ENCODE measurements at places on chromosomes 4 and X.

DNA sequence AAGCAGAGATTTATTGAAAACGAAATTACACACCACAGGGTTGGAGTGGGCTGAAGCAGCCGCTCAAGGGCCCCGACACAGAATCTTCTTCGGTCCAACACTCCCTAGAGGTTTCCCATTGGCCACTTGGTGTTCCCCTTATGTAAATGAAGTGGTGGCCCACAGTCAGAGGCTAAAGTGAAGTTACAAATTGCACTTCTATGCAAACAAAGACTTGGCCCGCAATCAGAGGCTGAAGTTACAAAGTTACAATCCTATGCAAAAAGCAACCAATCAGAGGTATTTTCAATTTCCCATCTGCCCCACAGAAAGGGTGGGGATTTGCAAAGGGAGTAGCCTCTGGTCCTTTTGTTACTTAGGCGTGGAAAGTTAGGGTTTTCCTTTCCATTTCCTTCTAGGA, 35.7 kb upstream of the SLC25A43 start:
- DNase-seq: no peak

DNA sequence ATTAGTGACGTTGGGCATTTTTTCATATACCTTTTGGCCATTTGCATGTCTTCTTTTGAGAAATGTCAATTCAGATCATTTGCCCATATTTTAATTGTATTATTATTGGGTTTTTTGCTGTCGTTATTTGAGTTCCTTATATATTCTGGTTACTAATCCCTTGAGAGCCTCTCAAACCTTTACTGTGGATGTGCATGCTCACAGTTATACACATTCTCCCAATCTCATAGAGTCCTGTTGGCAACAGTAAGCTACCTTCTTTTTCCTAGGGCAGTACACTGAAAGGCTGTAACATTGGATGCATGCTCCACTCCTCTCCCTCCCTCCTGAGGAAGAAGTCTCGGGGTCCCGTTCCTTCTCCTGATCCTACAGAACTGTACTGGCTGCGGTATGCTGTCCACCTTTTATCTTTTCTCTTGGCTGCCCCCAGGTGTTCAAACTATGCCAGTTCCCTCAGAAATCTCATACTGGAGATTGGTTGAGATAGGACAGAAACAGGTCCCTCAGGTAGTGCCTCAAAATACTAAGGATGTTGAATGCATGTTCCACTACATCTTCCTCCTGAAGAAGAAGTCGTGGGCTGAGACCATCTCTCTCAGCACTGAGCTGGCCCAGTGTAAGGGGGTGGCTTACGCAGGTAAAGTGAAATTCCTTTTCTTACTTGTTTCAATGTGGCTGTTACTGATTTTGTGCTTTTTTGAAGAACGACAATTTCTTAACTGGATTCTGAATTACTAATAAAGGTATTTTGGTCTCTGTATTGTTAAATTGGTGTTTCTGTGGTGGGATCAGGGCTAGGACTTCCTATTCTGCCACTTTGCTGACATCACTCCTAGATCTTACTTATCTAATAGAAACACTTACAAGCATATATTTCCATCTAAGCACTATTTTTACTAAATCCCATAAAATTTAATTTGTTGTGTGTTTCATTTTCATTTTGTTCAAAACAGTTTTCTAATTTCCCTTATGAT, 145.4 kb upstream of the HUWE1 start:
- DNase-seq: no peak

DNA sequence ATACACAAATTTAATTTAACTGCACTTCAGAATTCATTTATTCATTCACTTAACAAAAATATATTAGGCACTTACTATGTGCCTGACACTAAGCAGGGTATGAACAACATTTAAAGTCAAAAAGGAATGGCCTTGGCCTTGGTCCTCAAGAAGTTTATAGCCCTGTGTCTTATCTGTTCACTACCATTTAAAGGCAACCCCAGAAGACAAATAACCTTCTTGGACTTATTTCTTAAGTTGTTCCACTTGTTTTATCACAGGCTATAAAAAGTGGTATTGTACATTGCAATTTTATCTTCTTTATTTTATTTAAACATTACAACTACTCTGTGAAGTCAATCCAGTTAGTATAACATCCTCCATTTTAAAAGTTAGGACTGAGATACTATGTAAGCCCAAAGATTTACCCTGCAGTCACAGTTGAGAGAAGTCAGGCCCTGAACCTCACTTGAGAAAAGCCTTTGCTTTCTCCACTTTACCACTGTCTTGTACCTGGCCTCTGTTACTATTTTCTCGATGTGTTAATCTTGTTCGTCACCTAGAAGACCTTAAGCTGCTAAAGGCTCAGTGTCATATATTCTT, 305.6 kb upstream of the DIPK2B start:
- DNase-seq: no peak

DNA sequence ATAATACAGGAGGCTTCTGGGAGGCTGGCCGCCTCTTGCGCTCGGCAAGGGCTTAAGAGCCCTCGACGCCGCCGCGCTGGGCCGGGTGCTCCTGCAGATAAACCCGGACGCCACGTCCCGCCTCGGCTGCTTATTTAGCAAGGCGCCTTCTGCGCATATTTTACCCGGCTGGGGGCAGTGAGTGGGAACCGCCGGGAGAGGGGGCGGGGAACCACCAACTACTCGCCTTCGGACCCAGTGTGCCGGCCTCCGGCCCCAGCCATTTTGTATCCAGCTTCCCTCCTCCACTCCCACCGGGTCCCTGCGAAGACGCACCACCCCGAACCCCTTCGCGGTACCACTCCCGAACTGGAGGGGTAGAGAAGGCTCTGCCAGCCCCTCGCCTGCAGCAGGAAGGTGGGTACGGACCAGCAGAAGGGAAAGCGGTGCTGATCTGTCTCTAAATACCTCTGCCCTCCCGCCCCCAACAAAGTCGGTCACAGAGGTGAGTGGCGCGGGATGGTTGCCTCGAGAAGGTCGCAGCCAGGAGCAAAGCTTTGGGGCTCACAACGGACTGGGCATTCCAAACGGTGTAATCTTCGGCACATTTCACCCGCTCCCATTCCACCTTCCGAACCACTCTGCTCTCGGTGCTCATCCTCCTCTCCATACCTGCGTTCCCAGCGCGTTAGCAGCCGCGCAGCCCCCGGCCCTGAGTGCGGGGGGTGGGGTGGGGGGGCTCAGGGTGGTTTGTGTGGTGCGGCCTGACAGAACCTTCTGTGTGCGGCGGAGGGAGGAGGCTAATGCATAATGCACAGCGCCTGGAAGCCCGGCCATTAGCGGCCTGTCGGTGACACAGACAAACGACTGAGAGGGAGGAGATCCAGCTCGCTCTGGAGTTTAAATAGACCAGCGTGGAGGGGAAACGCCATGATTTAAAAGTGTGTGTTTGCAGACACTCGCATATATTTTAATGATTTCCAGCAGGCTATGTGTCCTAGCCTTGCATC, 4.9 kb upstream of the BCOR start:
- no peak for DNase-seq

DNA sequence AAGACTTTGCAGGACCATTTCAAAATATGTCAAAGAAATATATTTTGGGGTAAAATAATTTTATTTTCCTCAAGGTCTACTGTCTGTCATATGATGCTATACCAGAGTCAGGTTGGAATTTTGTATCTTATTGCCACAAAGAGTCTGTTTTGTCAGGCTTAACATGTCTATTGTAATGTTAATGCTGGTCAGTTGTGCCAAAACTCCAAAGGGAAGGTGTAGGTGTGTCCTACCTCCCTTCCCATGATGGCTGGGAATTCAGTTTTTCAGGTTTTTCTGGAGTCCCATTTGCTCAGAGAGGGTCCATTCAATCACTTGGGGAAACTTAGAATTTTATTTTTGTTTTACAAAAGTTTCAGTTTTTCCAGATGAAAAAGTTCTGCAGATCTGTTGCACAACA, 33.3 kb upstream of the SLC25A4 start:
- no peak for DNase-seq

DNA sequence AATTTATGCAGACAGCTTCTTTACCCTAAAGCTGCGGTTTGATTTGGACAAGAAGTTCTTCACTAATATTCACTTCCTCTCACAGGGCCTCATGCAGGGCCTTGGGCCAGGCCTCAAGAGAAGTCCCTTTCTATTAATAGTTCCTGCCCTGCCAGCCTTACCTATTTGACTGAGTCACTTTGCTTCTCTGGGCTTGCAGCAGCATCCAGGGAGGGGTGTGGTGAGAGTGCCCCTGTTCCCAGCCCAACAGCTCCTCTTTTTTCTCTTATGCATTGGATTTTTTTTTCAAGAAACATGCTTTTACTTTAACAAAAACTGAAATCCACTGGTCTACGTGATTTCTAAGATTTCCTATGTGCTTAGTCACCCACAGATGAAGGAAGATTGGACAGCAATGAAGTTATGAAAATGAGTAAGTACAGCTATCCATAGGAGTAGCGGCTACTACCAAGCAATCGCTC, 26.7 kb downstream of the FAM156B start:
- no peak for DNase-seq

DNA sequence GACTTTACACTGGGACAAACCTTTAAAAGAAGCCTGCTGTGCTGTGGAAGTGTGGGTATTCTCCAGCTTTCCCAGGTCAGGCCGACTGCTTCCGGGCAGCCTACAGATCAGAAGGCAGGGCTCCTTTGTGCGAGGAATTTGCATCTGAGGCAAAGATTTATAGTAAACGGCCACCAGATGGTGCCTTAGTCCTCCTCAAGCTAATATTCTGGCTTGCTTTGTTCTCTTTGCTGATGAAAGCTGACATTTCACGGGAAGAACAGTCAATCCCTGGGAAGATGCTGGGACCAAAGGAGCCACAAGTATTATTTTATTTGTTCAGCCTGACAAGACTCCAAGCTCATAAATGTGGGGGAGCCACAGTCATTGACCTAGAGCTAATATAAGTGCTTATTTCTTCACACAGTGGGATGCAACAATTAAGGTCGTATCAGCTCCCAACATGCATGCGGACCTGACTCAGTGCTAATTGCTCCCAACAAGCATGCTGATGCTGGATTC, 120.7 kb upstream of the TRIM2 start:
- peak; percentile 68 for DNase-seq

GRCh38 chrX:23331701-23332100, 2.9 kb upstream of the PTCHD1 start:
- no peak for DNase-seq

- DNase-seq: no peak
Measured at GRCh38 chr4:124095621-124096020, 616.9 kb downstream of the ANKRD50 start.

- no peak for DNase-seq
Measured at GRCh38 chr4:9704551-9705332, 76.7 kb upstream of the DRD5 start.

DNA sequence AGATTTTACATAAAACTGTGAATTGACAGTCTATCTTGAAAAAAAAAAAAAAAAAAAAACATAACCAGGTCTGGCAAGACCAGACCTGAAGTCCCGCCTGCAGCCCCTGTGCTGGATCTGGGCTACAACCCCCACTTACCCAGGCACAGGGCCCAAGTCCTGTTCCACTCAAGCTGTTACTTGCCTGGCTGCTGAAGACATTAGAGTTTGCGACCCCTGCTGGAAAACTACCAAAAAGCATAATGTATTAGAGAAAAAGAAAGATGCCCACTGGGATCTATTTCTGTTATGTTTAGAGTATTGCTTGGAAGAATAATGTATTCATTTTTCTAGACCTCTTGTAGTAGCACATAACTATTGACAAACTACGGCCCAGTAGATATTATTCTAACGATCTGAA, 4.7 kb downstream of the HS3ST1 start:
- no peak for DNase-seq

DNA sequence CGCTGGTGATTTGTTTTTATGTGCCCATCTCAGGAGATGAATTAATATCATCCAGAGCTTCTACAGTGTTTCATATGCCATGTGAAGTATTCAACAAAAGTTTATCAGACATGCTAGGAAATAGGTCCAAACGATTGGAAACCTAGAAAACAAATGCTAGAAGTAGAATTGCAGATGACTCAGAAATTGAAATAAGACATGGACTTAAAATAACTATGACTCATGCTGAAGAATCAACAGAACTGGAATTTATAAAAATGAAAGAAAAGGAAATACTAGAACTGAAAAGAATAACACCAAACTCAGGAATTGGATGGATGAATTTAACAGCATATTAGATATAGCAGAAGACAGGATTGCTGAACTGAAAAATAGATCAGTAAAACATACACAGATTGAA, 172.7 kb upstream of the GIMD1 start:
- DNase-seq: peak; percentile 42

GRCh38 chr4:118904935-118905334, 16.3 kb downstream of the SYNPO2 start:
- no peak for DNase-seq

DNA sequence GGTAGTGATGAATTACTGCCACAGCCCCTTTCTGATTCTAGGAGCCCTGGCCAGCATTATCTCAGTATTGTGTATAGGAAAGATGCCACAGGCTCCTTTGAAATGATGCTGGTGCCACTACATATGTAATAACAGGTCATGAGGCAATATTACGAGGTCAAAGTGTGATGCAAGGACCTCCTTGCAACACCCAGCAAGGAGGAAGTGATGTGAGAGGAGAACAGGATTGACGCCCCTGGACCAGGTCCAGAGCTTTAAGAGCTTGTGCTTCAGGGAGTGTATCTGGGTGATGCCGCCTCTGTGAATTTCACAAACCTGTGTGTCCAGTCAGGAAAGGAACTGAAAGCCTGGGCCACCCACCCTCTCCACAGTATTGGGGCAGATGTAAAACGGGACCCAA, 261.8 kb downstream of the MID1IP1 start:
- no peak for DNase-seq

- no peak for DNase-seq
Measured at GRCh38 chr4:148447681-148448080, 5.5 kb upstream of the NR3C2 start.
